Caki2 (cell line): ENCODE measurements at places on chromosomes 2 and 18. TPM values are rescaled to one million over a fixed set of nuclear protein-coding genes. Genes with fewer than 3 reads are reported as not detected.
A peak's percentile ranks its signal among the peaks of the same experiment; 100 is the strongest.

DNA sequence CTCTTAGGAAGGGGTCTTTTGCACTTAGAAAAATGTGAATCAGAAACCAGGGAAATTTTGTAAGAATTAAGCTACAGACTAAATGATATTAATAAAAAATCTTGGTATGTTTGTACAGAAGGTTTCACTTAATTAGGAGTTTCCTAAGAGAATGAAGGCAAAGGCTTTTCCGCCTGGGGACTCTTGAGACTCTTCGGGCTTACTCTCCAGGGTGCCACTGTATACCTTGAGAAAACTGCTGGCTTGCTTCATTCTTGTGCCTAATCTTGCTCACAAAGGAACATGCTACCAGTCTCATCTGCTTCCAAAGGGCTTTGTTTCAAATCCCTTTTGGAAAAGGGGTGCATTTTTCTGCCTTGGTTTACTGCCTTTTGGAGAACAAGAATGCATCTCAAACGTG is 49.5 kb downstream of the ACTR2 start:
- no peak for DNase-seq

GRCh38 chr18:46072376-46072867 is 362 bp upstream of the PSTPIP2 start:
- no peak for DNase-seq

DNA sequence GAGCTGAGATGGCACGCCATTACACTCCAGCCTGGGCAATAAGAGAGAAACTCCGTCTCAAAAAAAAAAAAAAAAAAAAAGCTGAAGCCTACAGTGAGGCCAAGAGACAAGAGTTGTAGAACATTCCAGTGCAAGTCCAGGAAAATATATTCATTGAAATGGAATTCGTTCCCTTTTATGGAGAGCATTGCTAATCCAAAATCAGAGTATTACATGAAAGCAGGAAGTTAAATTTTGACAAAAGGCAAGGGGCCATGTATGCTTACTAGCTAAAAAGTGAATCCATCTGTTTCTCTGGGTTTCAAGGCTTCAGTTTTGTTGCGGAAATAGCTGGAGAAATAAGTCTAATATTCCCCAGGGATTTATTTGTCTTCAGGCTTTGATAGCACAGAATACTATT is 471.7 kb downstream of the THSD7B start:
- no peak for DNase-seq

- peak; percentile 93 for DNase-seq
These were observed 8.0 kb upstream of the ITGB6 start for GRCh38 chr2:160207804-160208654.

DNA sequence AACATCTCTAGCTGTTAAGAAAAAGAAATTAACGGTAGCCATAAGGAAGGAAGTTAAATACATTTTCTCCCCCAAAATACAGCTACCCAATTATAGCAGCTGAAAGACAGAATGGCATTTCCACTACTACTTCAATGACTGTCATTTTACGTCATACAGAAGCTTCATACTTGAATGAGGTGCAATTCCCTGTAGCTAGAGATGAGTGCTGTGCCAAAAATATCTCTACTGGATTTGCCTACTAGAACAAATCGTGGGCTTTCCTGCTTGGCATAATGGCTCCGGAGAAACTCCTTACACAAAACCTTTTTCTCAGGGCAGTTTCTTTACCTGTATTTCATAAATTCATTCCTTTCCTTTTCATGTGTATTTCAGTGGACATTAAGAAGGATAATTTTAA is 36.3 kb upstream of the NRXN1 start:
- DNase-seq: no peak

DNA sequence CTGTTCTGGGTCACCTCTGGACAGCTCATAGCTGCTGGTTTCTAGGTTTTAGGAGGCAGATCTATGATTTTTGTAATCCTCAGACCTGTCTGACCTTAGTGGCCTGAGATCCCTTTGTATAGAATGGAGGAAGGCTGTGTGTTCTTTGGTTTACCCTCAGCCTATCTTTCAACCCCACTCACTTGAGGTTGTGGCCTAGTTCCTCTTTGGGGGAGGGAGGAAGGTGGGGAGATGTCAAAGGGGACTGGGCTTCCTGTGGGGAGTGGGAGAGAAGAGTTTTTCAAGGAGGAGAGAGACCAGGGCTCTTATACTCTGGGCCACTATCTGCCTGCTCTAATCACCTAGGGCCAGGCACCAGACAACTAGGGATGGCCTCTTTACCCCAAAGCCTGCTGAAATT is 28.5 kb downstream of the SEMA4F start:
- DNase-seq: no peak

- no peak for DNase-seq
These were observed 439.3 kb upstream of the TRIB2 start for GRCh38 chr2:12277241-12278034.

GRCh38 chr2:83085869-83086268 is 1373.2 kb downstream of the SUCLG1 start:
- no peak for DNase-seq

DNA sequence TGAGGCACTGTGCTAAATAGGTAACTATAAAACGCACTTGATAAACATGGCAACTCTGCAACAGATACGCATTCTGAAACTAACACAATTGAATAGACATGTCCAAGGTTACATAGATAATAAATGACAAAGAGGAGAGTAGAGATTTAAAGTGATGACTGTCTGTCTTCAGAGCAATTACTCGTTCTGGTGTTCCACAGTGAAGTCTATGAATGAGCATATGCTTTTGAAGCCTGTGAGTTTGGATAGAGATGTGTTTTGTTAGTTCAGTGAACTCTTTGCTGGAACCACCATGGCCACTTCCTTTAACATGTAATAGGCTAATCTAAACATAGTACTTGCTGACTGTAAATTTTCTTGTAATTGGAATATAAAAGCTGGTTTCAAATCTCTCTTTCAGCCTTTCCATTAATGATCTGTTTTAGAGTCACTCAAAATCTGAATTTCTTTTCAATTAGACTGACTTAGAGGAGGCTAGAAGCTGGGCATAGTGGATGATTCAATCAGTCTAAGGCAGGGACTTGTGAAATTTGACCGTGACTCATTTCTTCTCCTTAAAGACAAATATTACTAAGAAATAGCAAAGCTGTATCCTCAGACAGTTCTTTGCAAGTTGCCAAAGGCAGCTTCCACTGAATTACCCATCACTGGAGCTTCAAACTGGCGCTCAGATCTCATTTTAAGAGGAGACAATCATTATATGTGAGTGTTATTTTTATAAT is 1130.1 kb upstream of the CELF4 start:
- no peak for DNase-seq

DNA sequence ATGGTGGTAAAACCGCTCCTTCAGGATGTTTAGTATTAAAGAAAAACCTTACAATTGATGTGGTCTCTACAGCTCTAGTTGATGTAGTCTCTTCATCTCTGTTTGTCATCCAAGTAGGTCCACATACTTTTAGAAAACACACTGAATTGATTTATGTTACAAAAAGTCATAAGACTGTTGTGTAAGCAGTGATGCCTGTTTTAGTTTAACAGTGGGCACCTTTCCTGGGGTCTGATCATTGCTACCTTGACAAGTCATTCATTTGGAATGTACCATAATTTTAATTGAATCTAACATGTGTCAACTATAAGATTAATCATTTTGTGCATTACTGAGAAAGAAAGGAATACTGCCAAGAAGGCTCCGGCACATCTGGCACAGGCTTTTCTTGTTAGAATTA is 34.3 kb downstream of the GIGYF2 start:
- DNase-seq: no peak

DNA sequence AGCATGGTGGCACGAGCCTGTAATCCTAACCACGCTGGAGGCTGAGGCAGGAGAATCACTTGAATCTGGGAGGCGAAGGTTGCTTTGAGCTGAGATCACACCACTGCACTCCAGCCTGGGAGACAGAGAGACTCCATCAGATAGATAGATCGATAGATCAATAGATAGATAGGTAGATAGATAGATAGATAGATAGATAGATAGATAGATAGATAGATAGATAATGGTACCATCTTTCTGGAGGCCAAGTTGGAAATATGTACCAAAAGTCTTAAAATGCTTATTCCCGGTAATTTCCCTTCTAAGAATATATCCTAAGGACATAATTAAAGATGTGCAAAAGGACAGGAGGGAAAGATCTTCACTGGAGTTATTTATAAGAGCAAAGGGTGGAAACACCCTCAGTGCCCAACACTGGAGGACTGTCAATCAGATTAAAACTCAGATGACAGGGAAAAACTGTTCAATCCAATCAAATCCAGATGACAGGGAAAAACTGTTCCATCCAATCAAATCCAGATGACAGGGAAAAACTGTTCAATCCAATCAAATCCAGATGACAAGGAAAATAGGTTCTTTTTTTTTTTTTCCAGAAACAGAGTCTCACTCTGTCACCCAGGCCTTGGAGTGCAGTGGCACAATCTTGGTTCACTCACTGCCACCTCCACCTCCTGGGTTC is 49.0 kb upstream of the UBE2F start:
- no peak for DNase-seq

DNA sequence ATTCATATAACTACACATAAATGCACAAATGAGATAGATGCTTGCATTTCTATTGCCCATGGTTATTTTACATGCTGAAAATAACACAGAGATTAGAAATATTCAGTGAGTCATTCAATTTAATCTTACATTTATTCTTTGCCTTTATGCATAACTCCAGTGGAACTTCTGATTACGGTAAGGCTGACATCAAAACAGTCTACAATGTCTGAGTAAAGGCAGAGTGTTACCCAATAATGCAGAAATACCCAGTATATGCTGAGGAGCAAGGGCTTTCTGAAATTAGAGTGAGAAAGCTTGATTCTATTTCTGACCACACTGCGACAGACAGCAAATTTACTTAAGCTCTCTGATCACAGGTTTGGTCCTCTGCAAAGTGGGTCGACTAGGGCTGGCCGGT is 9.2 kb downstream of the NMI start:
- no peak for DNase-seq

LHCGR gene
- total RNA-seq: not detected in 2 replicates
